Activated CD4-positive, CD25-positive, alpha-beta regulatory T cell treated with anti-CD3 and anti-CD28 coated beads, Interleukin-2, amount 50 U/mL, for 72 hours (primary cell): ENCODE measurements at places on chromosomes 7 and 10.

GRCh38 chr7:131039355-131039762 is 288.3 kb upstream of the MKLN1 start:
- no peak for DNase-seq

DNA sequence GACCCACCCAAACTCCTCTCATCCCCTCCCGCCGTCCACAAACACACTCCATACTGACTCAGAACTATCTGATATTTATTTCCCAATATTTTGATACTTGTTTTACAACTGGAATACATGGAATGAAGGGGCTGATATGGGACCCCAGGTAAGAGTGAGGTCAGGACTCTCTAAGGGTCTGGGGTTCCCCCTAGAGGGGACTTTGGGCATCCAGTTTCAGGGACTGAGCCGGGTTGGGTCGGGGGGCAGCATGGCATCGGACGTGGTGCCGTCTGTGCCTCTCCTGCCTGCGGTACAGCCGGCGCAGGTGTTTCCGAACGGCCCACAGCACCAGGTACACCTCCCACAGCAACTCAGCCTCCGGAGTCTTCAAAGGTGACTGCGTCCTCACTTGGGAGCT is 7.5 kb downstream of the SPACDR start:
- no peak for DNase-seq

DNA sequence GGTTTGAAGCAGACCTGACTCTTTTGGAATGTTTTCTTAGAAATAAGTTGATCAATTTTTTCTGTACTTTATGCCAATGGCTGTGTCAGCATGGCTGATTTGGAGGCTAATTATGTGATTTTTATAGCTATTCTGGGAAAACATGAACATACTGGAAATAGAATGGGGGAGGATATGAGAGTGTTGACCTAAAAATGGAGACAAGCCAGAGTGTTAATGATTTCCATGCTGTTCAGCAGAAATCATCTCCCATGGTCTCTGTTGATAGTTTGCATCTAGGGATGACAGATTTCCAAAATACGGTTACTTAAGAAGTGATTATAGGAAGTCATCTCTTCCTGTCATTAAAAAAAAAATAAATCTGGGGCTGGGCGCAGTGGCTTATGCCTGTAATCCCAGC is 32.7 kb upstream of the DMTF1 start:
- no peak for DNase-seq

DNA sequence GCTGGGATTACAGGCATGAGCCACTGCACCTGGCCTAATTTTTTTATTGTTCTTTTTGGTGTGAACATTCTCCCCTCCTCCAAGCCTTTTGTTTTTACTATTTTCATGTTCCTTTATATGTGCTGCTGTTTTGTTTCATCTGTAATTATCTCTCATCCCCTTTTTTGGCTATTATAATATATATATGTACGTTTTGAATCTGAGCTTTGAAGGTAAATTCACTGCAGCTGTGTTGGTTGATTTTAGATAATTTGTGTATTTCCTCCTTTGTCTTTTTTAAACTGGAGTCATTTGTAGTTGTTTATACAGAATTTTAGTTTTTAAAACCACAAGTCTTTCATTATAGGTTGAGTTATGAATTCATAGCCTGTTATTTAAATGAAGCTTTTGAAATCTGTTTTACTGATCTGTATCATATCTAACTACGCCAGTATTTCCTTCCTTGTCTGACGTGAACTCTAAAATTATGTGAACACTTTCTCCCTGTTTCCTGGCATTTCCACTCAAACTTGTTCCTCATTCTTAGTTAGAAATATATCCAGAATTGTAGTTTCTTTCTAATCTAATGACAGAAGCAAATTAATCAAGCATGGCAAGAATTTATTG is 54.9 kb downstream of the PTEN start:
- no peak for DNase-seq
